ENCODE measurements at places on chromosomes 3 and 15. TPM values are rescaled to one million over a fixed set of nuclear protein-coding genes. Genes with fewer than 3 reads are reported as not detected.

- DNase-seq, result no peak
Measured at GRCh38 chr3:59467476-59467875, 417.7 kb upstream of the CFAP20DC start.

GRCh38 chr3:116020495-116020894 lies 397.2 kb downstream of the GAP43 start:
- no peak for DNase-seq

DNA sequence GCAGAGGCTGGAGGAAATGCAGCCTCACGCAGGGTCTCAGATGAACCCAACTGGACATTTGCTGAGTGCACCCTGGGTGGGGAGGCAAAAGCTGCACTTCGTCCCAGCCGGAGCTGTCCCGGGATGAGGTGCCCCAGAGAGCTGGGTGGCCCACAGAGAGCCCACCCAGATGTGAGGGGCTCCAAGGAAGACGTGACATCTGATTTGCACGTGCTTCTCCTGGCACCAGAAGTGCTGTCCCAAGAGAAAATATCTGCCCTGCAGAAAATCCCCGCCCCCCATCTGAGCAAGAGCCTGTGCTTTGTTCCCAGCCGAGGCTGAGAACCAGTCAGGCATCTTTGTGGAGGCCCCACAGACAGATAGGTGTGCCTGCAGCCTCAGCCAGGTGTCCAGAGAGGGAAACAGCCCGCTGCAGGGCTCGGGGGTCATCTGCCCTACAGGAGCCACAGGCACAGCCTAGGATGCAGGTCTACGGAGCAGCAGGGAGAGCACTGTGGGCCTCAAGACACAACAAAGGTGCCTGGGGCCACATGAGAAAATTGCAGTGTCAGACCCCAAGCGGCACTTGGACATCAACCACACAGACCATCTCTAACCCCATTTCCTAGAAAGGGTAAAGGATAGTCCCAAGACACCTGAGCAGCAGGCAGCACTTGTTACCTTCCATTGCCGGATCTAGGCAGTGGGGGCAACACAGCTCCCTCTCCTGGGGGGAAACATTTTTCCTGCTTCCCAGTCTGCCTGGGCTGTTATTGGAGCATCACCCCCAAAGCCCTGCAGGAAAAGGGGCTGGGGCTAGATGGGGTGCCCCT lies 5.8 kb downstream of the TMIE start:
- peak; percentile 57 for DNase-seq

DNA sequence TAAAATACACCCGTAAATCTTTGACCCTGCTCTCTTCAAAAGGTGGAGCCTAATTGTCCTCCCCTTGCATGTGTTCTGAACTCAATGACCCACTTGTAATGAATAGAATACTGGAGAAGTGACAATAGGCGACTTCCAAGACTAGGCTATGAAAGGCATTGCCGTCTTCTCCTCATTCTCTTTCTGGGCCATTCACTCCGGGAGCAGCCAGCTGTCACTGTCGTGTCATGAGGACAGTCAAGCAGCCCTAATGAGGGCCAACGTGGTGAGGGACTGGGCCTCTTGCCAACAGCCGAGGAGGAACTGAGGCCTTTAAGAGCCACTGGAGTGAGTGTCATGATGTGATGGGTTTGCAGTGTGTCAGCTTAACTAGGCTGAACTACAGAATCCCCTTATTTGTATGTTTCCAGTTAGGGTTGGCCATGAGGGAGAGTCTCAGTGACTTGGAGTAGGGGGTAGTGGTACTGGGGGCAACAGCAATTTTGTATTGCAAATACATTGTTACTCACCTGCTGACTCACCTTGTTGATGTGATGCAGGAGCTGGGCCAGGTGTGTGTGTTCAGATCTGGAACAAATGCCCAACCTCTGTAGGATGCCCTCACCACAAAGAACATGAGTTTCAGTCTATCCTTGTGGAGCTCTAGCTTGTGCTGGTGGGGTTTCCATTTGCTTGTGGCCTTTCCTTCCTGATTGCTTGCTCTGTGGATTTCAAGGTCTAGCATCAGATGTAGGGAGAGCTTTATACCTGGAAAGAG lies 188.5 kb upstream of the PROK2 start:
- no peak for DNase-seq

DNA sequence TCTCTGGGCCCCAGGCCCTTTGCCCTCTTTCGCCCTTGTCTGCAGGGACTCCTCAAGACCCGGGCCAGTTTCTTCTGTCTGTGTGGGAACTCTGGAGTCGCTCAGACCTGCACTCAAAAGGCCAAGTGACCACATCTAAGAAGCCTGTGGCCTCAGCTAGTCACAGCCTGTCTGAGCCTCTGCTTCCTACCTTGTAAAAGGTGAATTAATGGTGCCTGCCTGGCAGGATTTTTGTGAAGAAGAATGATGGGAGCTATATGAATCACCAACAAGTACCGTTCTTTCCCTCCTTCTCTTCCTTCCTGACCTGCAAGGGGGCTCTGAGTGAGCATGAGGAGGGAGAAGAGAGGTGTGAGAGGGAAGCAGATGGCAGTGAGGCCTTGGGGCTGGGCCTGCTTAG lies 7.5 kb downstream of the PLIN1 start:
- DNase-seq, result no peak

DNA sequence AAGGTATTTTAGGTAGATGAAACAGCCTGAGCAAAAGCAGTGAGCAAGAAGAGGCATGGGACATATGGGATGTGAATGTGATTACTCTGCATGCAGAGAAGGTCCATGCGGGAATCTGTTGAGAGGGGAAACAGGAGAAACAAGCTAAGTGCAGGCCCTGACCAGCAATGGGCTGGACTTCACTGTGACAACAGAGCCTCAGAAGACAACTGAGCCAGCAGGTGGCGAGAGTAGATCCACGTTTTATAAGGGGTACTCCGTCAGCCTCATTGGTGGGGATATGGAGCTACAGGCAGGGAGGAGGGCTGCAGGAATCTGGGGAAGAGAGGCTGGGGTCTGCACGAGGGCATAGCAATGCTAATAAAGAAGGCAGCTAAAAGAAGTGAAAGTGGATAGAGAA lies 405.9 kb upstream of the LMCD1 start:
- DNase-seq, result no peak

- DNase-seq, result no peak
Measured at GRCh38 chr15:95327661-95328060, 1002.8 kb upstream of the NR2F2 start.

DNA sequence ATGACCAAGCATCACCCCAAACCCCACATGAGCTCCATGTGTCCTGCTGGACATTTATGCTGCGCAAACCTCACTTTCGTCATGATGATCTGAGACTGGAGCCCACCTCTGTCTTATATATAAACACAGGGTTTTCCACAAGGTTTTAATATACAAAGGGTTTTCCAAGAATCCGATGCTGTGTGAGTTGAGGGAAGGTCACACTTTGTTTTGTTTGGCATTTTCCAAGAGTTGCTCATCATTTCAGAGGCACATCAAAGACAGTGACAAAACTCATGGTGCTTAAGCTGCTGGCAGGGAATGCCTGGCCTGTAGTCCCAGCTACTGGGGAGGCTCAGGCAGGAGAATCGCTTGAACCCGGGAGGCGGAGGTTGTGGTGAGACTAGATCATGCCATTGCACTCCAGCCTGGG lies 20.0 kb downstream of the EFCC1 start:
- no peak for DNase-seq

- DNase-seq, result no peak
Measured at GRCh38 chr3:10242182-10243065, 5.8 kb upstream of the TATDN2 start.

GRCh38 chr3:194075802-194076460 lies 60.0 kb upstream of the HES1 start:
- no peak for DNase-seq

DNA sequence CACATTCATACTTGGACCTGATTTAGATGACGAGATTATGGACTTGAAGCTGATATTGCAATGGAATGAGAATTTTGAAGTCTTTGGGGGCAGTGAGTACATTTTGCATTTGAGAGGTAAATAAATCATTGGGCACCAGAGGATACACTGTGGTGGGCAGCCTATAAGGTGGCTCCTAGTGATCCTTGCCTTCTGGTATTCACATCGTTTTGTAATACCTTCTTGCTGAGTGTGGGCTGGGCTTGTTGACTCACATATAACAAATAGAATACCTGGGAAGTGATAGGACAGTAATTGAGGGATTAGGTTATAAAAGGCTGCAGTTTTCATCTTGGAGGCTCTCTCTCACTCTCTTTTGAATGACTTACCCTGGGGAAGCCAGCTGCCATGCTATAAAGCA lies 605.5 kb upstream of the KCNMB2 start:
- no peak for DNase-seq

DNA sequence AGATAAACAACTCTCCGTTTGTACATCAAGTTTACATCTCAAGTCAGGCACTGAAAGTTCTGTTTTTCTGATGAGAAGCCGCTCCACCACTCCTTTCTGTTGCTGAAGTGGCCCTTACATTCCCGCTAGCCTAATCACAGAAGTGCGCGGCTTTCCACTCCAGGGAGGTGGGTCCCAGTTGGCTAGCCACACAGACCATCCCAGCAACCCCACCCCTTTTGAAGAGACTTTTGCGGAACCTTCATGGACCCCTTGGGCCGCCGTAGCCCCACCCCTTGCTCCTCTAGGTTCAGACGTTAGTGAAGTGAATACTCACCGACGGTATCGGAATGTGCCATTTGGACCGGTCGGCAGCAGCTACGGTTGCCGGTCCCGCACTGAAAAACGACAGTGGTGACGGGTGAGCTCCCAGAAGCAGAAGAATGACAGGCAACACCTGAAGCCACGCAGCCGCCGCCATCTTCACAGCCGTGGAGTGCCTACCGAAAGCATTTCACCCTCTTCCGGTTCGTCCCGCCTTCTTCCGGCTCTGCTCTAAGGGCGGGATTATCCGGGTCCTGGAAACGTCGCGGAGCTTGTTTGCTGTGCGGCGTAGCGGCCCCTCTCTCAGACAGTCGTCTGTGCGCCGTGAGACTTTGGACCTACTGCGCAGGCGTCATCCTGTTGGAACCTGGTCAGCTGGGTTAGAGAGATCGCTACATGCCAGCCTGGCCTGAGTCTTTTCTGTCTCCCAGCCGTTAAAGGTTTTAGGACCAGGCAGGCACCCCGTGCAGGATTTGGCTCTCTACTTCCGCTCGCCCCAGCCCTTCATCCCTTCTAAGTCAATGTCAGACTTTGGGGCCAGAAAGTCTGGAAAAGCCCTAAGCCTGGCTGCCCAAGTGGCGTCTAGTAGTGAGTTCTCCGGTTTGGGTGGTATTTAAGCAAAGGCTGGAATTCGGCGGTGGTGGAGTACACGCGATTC lies at the start of the genes GANC and TMEM87A:
Gene GANC (plus strand): TSS at position 263 of the 961 bp plus-strand sequence. CDS start 1,281 bp downstream, outside the sequence.
Gene TMEM87A (minus strand): TSS at position 495 of the 961 bp plus-strand sequence. CDS start 35 bp downstream, at position 460.
- peak; percentile 98 for DNase-seq

DNA sequence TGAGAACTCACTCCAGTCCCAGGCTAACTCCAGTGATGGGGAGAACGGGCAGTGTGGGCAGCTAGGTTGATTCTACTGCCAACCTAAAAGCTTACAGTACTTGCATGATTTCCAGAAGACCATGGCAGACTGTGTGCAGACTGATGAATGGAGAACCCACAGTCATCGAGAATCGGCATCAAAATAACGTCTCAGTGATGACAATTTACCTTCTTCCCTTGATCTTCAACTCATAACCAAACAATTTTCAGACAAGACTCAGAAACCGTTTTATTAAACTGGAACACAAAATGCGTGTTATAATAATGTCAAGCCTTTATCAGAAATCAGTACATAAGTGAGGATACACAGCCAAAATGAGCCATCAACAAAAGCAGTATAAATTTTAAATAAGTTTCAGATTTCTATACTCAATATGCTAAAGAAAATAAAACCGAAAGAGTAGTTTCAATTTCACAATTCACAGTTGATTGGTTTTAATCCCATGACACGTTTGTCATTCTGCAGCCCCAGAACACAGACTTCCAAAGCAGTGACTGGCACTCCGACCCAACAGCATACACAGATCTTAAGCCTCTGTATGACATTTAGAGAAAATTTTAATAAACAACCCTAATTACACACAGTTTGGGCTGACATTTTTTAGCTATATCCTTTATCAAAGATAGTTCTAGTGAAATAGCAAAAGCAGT lies 54.5 kb downstream of the ZMAT3 start:
- no peak for DNase-seq

- DNase-seq, result no peak
Measured at GRCh38 chr3:146382386-146382785, 87.0 kb downstream of the PLSCR2 start.

DNA sequence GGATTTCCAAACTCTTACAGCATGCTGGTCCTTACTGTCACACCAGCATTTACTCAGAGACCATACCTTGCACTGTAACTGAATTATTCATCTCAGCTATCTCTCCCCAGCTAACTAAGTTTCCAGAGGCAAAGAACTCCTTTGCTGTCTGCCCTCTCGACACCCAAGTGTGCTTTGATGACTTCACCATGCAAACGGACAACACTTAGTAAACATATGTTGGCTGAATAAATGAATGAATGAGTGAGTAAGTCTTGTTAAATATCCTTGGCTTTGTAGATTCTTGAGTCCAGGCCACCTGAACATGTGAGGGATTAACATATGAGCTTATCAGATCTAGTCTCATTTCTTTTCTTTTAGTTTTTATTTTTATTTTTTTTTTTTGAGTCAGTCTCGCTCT lies 138.2 kb downstream of the PLD1 start:
- no peak for DNase-seq

DNA sequence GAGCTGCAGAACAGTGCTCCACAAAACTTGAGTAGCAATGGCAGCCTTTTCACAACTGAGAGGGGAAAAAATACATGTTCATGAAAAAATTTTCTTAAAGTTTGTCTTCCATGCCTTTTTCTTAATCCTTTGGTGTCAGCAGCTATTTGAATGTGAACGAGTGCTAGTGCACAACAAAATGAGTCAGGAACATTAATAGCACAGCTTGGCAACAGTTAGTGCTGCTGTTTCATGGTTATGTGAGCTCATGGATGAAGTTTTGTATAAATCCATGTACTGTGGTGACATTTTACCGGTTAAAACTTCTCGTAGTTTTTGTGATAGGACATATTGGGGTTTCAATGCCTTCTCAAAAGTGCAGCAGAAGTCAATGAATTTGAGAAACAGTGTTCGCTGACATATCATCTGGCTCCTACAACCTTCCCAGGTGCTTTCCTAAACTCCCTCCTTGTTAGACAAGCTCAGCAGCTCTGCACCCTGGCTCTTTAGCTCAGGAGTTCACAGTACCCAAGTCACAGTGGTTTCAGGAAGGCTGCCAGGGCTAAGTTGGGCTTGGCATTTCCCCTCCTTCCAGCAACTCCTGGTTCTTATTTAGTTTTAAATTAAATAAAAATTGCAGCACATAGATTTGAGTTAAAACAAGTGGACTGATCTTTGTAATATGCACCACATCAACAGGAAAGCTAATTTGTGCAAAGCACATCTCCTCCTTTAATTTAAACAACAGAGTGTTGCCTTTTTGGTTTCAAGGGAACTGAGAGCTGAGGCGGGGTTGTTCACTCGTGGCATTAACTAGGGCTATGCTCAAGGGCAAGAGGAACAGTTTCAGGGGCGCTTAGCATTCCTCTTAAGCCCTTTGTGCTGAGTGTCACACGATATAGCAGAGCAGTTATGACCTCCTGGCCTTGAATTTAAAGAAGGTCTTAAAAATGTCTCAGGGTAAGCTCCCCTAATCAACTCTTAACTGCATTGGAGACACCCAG lies 362.8 kb downstream of the CHST2 start:
- DNase-seq, result no peak

- DNase-seq, result no peak
Measured at GRCh38 chr3:36908647-36909180, 36.1 kb downstream of the TRANK1 start.

Gene SH2D7
- total RNA-seq, result not detected

Gene SNTN
- total RNA-seq, result not detected

Gene DENND6A
- total RNA-seq, result 13.3 TPM

Gene PLA2G4E
- total RNA-seq, result 0.05 TPM

Gene KBTBD13
- total RNA-seq, result 8.4 TPM

Gene CMTM8
- 6.3 TPM for total RNA-seq

Measured in Right ventricle myocardium inferior (tissue), 1 donor.